Renal cortex interstitium (tissue), 15 donors: ENCODE measurements at places on chromosomes 2 and 18.

DNA sequence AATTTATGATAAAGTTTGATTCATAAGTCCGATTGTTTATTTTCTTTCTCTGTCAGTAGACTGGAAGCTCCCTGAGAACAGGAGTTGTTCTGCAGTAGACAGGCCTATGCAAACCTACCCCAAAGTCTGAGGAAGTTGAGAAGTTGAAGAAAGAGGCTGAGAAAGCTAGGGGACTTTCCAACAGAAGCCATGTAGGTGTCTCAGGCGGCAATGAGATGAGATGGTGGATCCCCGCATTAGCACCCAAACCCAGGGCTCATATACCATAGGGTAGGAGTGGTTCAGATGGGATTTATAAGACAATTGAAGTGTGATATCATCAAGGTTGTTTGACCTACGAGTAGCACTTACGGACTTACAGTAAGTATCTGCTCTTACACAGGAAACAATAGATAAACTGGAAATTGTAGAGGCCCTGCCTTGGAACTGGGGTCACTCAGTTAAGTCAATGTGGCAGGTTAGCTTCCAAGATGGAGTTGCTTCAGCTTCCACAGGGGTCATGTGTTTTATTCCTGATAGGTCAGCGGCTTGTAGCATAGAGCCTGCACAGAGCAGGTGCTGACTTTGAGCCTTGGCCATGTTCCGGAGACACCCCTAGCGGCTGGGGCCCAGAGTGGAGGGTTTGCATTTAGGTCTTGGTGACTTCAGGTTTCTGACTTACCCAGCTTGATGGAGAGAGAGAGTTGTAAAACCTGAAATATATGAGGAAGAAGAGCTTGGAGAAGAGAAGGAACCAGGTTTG is 2.3 kb upstream of the PSD4 start:
- no peak for DNase-seq

- DNase-seq, result no peak
These were observed 47.5 kb downstream of the PTGR3 start for GRCh38 chr18:75161256-75162028.

GRCh38 chr2:60961457-60961856 is 56.1 kb upstream of the PEX13 start:
- DNase-seq, result no peak

DNA sequence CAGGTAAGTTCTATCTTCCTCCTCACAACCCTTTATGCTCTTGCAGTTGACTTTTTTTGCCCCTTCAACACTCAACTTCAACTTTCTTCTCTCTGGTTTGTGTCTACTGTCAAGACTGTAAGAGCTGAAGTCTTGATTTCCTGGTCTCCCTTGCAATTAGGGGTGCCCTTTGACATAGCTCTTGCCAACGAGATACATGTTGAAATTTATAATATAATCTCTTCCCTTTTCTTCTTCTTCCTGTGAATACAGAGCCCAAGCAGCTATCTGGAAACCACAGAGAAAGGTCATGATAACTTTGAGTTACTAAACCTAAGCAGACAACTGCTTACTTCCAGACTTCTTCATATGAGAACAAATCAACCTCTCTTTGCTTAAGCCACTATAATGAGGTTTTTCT is 163.5 kb downstream of the MC4R start:
- DNase-seq, result no peak

GRCh38 chr2:9984871-9985480 is 33.5 kb downstream of the GRHL1 start:
- no peak for DNase-seq

- DNase-seq, result peak; percentile 25
These were observed 83.7 kb upstream of the B3GNT2 start for GRCh38 chr2:62112179-62112578.

- no peak for DNase-seq
These were observed 67.0 kb downstream of the FEZ2 start for GRCh38 chr2:36530983-36531354.

DNA sequence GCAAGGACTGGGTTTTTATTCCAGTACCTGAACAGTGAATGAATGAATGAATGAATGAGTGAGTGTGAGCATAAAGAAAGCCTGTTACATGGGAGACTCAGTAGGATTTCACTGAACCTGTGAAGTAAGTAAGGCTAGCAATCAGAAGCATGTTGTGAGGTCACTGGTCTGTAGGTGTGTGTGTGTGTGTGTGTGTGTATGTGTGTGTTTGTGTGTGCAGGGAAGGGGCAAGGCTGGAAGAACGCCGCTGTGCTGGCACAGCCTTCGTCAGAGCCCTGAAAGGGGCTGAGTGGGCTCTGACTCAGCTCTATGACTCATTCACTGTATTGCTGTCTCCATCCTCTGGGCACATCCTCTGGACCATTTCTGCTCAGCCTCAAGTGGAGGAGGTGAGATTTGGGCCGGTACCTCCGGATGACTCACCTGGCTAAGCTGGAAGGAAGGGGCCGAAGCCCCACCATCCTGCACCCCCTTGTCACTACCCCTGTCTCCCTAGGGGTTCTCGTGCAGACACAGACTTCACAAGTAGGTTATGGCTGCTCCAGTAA is 51.4 kb upstream of the MRPL33 start:
- no peak for DNase-seq
